G401 (cell line): ENCODE measurements at places on chromosomes 6 and 20. TPM values are rescaled to one million over a fixed set of nuclear protein-coding genes. Genes with fewer than 3 reads are reported as not detected.

RIMS1 gene
- not detected in 2 replicates for total RNA-seq

ISM1 gene
- total RNA-seq, result not detected in 2 replicates

GRIK2 gene
- not detected in 2 replicates for total RNA-seq

CDSN gene
- total RNA-seq, result not detected in 2 replicates

MAP3K4 gene
- total RNA-seq, result 20.4 and 29.1 TPM in 2 replicates

TINAG gene
- total RNA-seq, result not detected in 2 replicates

TFAP2B gene
- total RNA-seq, result not detected in 2 replicates

ULBP2 gene
- total RNA-seq, result 1.9 TPM in 1 of 2 replicates, not detected in the other

DNA sequence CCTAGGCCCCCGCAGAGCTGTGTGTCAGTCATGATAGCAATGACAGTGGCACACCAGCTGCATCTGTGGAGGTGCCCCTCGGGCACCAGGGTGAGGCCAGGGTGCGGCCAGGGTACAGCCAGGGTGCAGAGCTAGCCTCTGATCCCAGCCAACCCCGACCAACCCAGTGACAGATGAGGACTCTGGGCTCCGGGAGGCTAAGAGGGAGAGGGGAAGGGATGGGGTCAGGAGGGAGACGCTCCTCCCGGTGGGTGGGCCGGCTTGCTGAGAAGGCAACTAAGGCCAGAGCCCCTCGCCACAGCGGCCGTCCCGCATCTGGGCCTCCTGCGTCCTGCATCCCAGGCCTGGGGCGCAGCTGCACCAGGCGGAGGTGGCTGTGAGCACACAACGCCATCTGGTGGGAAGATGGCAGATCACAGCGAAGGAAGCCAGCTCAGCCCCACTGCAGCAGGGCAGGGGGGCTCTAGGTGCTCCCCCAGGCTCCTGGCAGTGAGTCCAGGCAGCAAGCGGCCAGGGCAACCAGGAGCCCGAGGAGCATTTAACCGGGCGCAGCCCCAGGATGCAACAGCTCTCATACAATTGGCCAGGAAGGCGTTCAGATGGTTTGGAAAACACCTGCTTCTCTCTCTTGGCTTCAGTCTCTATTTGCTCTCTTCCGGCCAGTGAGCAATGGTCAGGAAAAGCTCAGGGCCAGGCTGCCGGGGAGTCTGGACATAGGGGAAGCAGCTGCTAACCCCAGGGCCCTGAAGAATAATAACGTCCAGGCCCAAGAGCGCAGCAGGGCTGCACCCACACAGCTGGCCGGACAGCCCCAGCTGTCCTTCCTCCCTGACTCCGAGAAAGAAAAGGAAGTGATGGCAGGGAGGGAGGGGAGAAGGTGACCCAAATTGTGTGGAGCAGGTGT lies 169.4 kb downstream of the TAF4 start:
- peak; percentile 59 for DNase-seq

DNA sequence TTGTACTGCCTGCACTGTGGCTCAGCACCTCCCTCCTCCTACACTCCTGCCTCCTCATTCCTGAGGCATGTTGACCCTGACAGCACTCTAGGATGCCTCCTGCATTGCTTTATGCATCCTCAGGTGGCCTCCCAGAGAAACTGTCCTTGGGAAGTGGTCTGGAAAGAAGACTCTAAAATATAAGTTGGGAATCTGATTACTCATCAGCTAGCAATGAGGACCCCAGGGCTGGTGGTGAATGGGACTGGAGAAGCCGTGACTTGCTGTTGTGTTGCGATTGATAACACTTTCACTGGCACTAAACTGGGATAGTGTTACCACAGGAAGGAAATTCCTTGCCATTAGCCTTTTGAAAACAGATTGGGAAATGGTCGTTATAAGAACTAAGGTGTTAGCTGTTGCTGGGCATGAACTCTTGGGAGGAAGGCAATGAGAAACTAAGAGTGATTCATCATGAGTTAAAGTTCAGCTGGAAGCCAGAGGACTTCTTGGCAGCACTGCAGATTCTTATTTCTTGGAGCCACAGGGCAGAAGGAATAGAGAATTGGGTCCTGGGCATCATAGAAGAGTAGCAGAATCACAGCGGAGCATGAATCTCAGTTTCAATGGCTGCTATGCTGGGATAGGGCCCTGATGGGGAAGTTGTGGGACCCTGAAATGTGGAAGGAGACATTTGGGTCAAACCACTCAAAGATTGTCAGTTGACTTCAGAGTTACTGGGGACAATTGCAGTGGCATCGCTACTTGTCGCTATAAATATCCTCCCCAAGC lies 10.1 kb upstream of the SIRPD start:
- DNase-seq, result no peak

GRCh38 chr6:1190366-1190765 lies 121.5 kb upstream of the FOXQ1 start:
- no peak for DNase-seq

GRCh38 chr6:57255451-57256169 lies 33.5 kb upstream of the RAB23 start:
- DNase-seq, result no peak

- DNase-seq, result no peak
These were observed 59.9 kb upstream of the HBS1L start for GRCh38 chr6:135114355-135115145.

DNA sequence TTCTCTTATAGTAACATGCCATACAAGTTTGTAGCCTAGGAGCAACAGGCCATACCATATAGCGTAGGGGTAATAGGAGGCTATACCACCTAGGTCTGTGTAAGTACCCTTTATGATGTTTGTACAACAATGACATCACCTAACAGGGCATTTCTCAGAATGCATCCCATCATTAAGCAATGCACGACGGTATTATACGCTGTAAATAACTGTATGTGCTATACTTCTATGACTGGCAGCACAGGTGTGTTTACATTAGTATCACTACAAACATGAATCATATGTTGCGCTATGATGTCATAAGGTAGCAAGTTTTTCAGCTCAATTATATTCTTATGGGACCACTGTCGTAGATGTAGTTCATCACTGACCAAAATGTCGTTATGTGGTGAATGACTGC lies 31.0 kb downstream of the ADNP start:
- no peak for DNase-seq

DNA sequence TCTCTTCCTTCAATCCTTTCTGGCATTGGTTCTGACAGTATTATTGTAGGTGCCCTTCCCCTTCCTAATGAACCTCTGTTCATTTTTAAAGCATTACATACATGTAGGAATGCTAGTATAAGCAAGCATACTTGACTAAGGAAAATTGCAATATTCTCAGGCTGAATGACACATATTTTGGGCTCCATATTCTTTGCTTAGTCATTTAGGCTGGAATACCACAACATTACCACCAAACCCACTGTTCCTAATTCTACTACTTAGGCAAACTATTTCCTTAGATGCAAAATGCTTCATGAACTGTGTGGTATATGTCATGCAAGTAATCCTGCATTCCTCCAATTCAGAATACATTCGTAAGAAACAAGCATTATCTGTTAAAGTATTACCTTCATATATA lies 113.9 kb downstream of the PRDM1 start:
- DNase-seq, result no peak

- DNase-seq, result no peak
These were observed 20.4 kb upstream of the MCUR1 start for GRCh38 chr6:13834790-13835189.

DNA sequence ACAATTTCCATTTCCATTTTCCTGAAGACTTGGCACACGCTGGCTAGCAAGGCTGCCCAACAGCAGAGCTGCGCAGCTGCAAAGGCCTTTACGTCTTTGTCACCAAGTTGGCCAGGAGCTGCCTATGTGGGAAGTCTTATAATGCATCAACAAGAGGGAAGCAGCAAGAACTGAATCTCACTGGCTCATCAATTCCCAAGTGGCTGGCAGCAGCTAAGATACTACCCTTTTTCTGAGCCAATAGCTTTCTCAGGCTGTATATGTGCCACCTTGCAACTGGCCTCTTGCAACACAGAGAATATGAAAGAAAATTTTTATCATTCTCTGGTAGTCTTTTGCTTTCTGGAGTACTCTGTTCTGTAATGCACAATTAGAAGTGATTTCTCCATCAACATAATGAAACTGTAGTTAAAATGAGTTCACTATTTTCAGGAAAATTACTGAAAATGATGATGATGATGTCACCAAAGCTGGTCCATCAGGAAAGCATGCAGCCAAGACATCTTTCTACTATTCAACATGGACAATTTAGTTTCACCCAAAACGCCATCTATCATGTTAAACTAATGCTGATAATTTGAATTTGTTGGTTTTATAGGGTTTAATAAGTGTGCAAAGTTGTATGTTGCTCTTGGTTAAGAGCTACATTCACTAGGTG lies 97.3 kb upstream of the FOXA2 start:
- DNase-seq, result no peak

GRCh38 chr6:160534050-160534696 lies 129.9 kb downstream of the LPA start:
- DNase-seq, result peak; percentile 49

DNA sequence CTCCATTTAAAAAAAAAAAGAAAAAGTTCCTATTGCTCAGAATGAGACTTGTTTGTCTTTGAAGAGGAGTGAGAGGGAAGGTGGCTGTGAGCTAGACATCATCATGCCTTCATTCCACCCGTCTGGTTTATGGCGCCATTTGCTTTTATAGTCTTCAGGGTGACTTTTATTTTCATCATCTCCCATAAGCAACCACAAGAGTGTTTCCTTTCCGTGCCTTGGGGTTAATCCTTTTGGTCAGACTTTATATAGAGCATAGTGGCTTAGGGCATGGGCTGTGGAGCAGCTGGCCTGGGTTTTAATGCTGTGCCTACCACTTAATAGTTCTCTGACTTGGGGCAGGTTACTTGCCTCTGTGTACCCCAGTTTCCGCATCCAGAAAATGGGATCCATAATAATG lies 77.8 kb downstream of the RREB1 start:
- DNase-seq, result no peak

GRCh38 chr6:157879034-157879872 lies 56.2 kb downstream of the SNX9 start:
- no peak for DNase-seq

GRCh38 chr6:113693851-113694250 lies 163.3 kb upstream of the MARCKS start:
- DNase-seq, result no peak

GRCh38 chr6:156658966-156659821 lies 118.0 kb upstream of the ARID1B start:
- no peak for DNase-seq

- DNase-seq, result no peak
These were observed 4.1 kb downstream of the DUSP15 start for GRCh38 chr20:31866221-31866620.

DNA sequence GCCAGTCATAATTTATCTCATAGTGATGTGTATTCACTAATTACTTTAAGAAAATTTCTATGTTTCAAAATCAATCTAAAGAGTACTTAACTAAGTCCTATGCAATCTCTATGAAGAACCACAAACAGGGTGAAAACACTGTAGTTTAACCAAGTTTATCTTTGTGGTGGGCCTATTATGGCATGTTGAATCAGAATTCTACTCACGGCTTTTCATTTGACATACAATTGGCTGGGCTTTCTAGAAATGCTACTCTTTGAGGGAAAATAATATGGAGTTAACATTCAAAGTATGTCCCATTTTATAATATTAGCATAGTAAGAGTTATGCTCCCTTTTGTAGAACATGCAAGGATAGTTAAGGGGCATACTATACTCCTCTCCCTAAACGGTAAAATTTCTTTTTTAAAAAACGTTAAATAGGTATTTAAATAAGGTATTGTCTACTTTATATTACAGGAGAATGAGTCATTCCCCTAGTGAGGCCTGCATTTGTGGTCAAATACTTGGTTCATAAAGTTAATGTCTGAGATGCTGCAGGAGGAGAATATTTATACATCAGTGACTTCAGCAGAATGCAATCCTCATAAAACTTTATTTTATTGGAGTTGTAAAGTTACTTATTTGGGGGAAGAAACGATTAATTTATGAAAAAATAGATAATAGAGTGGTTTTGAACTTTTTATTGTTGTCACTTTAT lies 1.8 kb downstream of the MOXD1 start:
- DNase-seq, result no peak

DNA sequence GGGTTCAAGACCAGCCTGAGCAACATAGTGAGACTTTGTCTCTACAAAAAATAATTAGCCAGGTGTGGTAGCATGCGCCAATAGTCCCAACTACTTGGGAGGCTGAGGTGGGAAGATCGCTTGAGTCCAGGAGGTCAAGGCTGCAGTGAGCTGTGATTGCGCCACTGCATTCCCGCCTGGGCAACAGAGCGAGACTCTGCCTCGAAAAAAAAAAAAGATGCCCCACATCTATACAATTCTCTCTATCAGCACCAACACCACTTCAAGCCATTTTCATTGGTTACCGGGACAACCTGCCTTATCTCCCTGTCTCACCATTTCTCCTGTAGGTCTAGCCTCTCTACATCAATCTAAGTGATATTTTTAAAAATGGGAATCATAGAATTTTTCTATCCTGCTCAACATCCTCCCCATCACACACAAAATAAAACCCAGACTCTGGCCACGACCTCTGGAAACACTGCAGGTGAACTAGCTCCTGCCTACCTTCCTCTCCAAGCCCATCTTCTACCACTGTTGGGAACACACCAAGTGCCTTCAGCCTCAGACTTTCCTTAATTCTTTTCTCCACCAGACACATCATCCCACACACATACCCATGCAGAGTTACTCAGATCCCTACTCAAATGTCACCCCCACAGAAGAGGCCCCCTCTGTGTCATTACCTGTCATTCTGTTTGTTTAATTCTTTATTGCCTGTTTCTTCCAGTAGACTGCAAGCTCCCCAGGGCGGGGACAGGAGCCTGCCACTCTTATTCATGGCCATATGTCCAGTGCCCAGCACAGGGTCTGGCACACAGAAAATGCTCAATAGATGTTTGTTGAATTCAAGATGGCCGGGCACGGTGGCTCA lies 9.6 kb upstream of the PLTP start:
- no peak for DNase-seq

- no peak for DNase-seq
These were observed 14.1 kb downstream of the SYNDIG1 start for GRCh38 chr20:24483435-24484080.

DNA sequence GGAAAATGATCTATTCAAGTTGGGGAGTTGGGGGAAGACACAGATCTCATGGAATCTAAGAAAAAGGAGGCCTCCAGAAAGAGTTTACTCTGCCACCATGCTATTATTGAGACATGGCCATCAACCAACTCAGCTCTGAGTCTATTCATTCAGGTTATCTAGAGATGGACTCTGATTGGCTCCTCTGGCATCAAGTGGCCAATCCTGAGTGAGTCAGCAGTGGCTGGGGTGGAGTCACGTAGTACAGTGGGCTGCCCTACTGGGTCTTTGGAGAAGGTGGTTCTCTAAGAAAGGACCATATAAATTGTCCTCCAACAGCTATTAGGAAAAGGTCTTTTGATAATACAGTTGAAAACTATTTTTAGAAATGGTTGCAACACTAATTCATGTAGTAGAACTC lies 42.1 kb downstream of the LYRM2 start:
- DNase-seq, result no peak

GRCh38 chr6:84967965-84968364 lies 203.6 kb upstream of the TBX18 start:
- no peak for DNase-seq
